Stimulated activated naive B cell treated with anti-CD40 and anti-IgM and Interleukin-4, amounts not matched to agents 10 μg/mL and 1 μg/mL and 100 μg/mL, for 72 hours (primary cell): ENCODE measurements at places on chromosomes 6 and 20.

DNA sequence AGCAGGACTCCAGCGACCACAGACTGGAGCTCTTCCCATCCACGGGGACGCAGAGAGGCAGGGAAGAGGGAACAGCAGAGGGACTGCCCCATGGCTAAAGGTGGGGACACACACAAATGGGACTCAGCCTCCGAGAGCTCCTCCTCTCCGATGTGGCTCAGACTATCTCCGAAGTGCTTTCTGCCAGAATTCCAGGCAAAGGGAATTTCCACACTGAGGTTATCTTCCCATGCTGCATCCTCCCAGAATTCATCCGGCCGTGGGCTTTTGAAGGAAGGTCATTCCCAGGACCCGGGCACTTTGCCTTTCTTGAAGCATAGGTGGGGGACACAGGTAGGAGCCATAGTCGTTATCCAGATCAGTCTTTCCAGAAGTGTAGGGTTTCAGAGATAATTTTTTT, 67.9 kb downstream of the SULF2 start:
- H3K36me3 ChIP-seq: no peaks in the 10 kb centered on the region
- H3K27ac ChIP-seq: no peak overlapping the region

DNA sequence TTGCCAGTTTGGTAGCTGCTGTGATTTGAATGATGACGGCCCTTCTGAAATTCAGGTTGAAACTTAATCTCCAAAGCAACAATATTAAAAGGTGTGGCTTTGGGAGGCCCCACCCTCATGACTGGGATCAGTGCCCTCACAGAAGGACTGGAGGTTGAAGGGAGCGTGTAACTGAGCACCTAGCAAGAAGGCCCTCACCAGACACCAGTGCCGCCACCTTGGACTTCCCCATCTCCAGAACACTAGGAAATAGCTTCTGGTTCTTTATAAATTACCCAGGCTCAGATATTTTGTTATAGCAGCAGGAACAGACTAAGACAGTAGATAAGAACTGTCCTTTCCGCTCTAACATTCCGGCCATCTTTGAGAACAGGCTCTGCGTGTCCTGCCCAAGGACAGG, 243.1 kb downstream of the DLL1 start:
- H3K36me3 ChIP-seq: no peaks in the 10 kb centered on the region
- H3K4me3 ChIP-seq: no peak overlapping the region
- peaks cover 6% of the 10 kb centered on the region for H3K27me3 ChIP-seq
- H3K4me1 ChIP-seq: no peaks in the 10 kb centered on the region

GRCh38 chr20:11921321-11921720, 3.6 kb downstream of the BTBD3 start:
- H3K36me3 ChIP-seq: peaks cover 4% of the 10 kb centered on the region
- H3K4me1 ChIP-seq: peaks cover 13% of the 10 kb centered on the region
- H3K4me3 ChIP-seq: no peak overlapping the region
- H3K27ac ChIP-seq: no peak overlapping the region
- DNase-seq: no peak
- no peaks in the 10 kb centered on the region for H3K27me3 ChIP-seq

- H3K4me3 ChIP-seq: no peak overlapping the region
- H3K4me1 ChIP-seq: no peaks in the 10 kb centered on the region
- no peaks in the 10 kb centered on the region for H3K36me3 ChIP-seq
- H3K27ac ChIP-seq: no peak overlapping the region
Observed at GRCh38 chr6:56766806-56767178, 124.1 kb upstream of the DST start.

- H3K27me3 ChIP-seq: peaks cover 19% of the 10 kb centered on the region
- no peaks in the 10 kb centered on the region for H3K4me1 ChIP-seq
- DNase-seq: no peak
- H3K4me3 ChIP-seq: no peak overlapping the region
Observed at GRCh38 chr6:167588920-167589614, 237.6 kb upstream of the AFDN start.

GRCh38 chr20:53385941-53386767, 207.5 kb downstream of the ZNF217 start:
- no peak overlapping the region for H3K27ac ChIP-seq
- no peak overlapping the region for H3K4me3 ChIP-seq
- H3K27me3 ChIP-seq: peaks cover 7% of the 10 kb centered on the region
- no peak for DNase-seq
- no peaks in the 10 kb centered on the region for H3K36me3 ChIP-seq

GRCh38 chr6:15023448-15023847, 222.4 kb upstream of the JARID2 start:
- H3K27me3 ChIP-seq: no peaks in the 10 kb centered on the region
- H3K4me1 ChIP-seq: peaks cover 21% of the 10 kb centered on the region
- H3K36me3 ChIP-seq: no peaks in the 10 kb centered on the region
- peak; percentile 41 for DNase-seq
- peak overlapping the region; percentile 25 for H3K4me3 ChIP-seq

DNA sequence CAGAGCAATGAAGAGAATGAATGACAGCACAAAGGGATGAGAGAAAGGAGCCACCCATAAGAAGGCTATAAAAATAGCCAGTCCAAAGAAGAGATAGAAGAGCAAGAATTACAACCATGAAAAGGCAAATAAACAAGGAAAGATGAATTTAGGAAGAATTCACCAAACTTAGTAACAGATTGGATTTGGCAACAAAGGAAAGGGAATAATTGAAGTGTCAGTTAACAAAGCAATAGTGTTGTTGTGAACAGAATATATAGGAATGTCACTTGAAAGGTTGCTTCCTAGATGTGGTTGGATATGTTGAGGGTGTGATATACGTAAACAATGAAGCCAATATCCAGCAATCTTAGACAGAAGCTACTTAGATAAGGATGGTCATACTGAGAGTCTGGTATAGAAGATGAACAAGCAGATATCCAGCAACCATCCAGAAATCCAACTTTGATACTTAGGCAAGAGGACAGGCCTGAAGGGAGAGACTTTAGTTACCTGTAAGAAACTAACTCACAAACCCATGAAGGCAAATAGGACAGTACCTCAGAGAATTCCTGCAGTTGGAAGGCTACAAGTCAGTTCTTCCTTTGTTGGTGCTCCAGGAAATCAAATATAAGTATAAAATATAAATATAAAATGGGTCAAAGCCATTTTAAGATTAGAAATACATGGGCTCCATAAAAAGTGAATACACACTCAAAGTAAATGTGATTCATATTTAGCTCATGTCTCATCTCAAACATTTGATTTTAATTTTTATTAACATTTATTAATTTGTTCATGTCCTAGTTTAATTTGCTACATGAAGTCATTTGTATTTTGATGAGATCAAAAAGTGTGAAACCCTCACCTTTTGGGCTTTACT, 106.5 kb downstream of the HFE start:
- H3K36me3 ChIP-seq: peaks cover 48% of the 10 kb centered on the region
- no peaks in the 10 kb centered on the region for H3K27me3 ChIP-seq
- H3K27ac ChIP-seq: peak overlapping the region; percentile 34
- peaks cover 50% of the 10 kb centered on the region for H3K4me1 ChIP-seq

- H3K36me3 ChIP-seq: peaks cover 60% of the 10 kb centered on the region
- H3K4me1 ChIP-seq: peaks cover 36% of the 10 kb centered on the region
- H3K27ac ChIP-seq: peak overlapping the region; percentile 98
- DNase-seq: no peak
- H3K4me3 ChIP-seq: peak overlapping the region; percentile 91
- peaks cover under 1% of the 10 kb centered on the region for H3K27me3 ChIP-seq
Observed at GRCh38 chr20:38433304-38433972, 1.7 kb downstream of the SNHG17 start.
